ENCODE measurements at places on chromosomes 4 and X. TPM values are rescaled to one million over a fixed set of nuclear protein-coding genes. Genes with fewer than 3 reads are reported as not detected.

Gene GAGE12J
- not detected for total RNA-seq

Gene ADGRL3
- 0.05 TPM for total RNA-seq

Gene KLF8
- 0.02 TPM for total RNA-seq

Gene DCAF8L2
- not detected for total RNA-seq

Gene MND1
- 13.4 TPM for total RNA-seq

Gene UGT2B7
- 0.35 TPM for total RNA-seq

Gene EVC2
- 2.1 TPM for total RNA-seq

Gene FGFBP2
- 0.12 TPM for total RNA-seq

Gene GPR119
- not detected for total RNA-seq

Gene LNX1
- 0.03 TPM for total RNA-seq
